Left ventricle myocardium superior (tissue), 1 donor: ENCODE measurements at places on chromosomes 16 and 17. TPM values are rescaled to one million over a fixed set of nuclear protein-coding genes. Genes with fewer than 3 reads are reported as not detected.

- DNase-seq: peak; percentile 35
Observed at GRCh38 chr17:29807520-29808361, 122.3 kb downstream of the SSH2 start.

- no peak for DNase-seq
Observed at GRCh38 chr17:68294617-68295016, 3.3 kb downstream of the ARSG start.

- DNase-seq: no peak
Observed at GRCh38 chr16:58324792-58325191, 30.0 kb upstream of the PRSS54 start.

DNA sequence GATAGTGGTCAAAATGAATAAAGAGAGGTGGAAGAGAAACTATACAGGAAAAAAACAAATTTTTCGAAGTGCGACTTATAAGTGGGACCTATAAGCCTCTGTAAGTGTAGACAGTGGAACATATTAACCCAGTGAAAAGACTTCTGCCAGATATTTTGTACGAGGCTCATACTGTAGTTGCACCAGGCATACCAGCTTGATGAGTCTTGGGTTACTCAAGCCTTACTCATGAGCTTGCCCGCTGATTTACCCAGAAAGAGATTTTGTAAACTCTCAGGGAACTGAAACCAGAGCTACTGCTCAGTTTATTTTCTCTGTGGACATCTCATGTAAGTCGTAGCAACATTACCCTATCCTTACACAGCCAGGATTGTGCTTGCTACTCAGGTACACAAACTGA is 708.0 kb upstream of the SOX9 start:
- DNase-seq: no peak

DNA sequence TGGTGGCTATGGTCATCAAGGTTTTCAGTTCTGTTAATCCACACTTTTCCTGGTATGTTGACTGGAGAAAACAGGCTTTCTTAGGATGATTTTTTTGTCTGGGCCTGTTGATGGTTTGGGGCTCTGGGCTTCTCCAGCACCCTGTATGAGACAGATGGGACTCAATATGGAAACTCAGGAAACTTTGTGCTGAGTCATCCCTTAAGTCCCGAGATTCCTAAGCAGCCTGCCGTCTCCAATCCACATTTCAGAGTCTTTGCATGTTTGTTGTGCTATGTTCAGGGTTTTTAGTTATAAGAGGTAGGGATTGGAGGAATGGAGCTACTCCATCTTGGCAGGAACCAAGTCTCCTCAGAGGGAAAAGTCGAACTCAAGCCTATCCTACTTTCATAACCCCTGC is 253.3 kb upstream of the FOXF1 start:
- DNase-seq: no peak

- DNase-seq: no peak
Observed at GRCh38 chr17:44084131-44084538, 13.6 kb downstream of the G6PC3 start.

- no peak for DNase-seq
Observed at GRCh38 chr17:42853597-42853967, 2.6 kb downstream of the AOC3 start.

- DNase-seq: no peak
Observed at GRCh38 chr17:51118330-51119195, 2.1 kb downstream of the SPAG9 start.

DNA sequence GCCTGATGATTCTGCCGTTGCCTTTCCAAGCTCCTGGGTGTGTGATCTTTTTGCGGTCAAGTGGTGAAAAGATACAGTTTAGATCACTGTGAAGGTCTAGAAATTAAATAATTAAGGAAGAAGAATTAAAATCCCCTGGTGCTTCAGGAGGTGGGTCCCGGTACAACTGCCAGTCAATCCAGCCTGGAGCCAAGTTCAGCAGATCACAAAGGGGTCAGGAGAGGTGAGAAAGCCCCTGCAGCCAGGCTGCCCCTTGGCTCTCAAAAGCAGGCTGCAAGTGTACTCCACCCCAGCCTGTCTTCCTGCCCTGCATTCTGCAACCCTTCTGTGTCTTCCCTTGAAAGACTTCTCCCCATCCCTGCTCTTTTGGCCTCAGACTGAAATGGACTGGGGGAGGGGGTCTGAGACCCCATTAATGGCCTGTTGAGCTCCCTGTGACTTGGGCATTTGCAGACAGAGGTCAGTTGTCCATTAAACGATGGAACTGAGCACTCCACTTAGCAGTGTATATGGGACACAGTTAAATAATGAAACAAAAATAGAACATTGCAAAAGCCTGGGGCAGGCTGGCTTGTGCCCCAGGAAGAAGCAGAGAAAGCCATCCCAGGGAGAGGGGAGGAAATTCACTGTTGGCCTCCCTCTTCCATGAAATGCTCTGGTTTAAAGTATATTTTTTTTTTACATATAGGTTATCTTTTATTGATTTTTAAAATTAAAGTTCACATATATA is 15.1 kb downstream of the CACNG5 start:
- DNase-seq: no peak

- peak; percentile 22 for DNase-seq
Observed at GRCh38 chr16:11391576-11391975, 46.3 kb downstream of the RMI2 start.

GRCh38 chr17:57151798-57152197 is 66.8 kb downstream of the AKAP1 start:
- no peak for DNase-seq

GRCh38 chr17:77426676-77427386 is 286.1 kb downstream of the SEC14L1 start:
- DNase-seq: no peak

- DNase-seq: no peak
Observed at GRCh38 chr16:13436641-13437412, 483.1 kb upstream of the ERCC4 start.

DNA sequence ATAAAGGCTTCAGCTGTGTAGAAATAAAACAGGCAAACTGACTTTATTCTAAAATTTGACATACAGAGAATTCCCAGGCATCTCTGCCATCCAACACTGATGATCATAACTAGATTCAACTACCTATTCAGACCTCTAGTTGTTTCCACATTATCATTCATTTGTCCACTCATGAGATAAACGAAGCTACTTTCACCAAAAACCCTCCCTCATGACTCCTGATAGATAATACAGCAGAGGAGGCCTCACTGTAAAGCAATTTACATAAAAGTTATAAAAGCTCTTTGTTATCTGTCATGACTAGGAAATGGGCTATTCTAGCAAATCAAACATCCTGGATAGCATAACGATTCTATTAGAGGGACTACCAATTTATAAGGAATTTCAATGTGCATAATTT is 19.6 kb upstream of the RFFL start:
- DNase-seq: no peak

- DNase-seq: no peak
Observed at GRCh38 chr16:1908983-1909382, 9.2 kb downstream of the HS3ST6 start.

GRCh38 chr17:79907217-79907715 is 68.0 kb upstream of the CBX4 start:
- peak; percentile 9 for DNase-seq

GRCh38 chr17:40035162-40035559 is 19.0 kb downstream of the MED24 start:
- peak; percentile 24 for DNase-seq

The CCL16 gene
- total RNA-seq: not detected

The CTRB2 gene
- total RNA-seq: not detected

The TBC1D3D gene
- not detected for total RNA-seq

The ATP2C2 gene
- total RNA-seq: not detected

The CCP110 gene
- total RNA-seq: 9.2 TPM

The FNDC8 gene
- total RNA-seq: not detected
